Mammary epithelial cell (primary cell): ENCODE measurements at places on chromosomes 2 and 18. TPM values are rescaled to one million over a fixed set of nuclear protein-coding genes. Genes with fewer than 3 reads are reported as not detected.

Gene PDCD1
- total RNA-seq = not detected in 2 replicates

Gene DSC3
- total RNA-seq = 125 and 160 TPM in 2 replicates

Gene ALPI
- not detected for total RNA-seq

Gene M1AP
- total RNA-seq = 0.67 TPM

Gene SERPINB3
- 0.75 and 2.4 TPM in 2 replicates for total RNA-seq

Gene IL1R1
- total RNA-seq = 4.7 and 7.7 TPM in 2 replicates

Gene COL4A3
- total RNA-seq = not detected

Gene CFC1
- not detected in 2 replicates for total RNA-seq

Gene SOX11
- total RNA-seq = 0.32 and 0.82 TPM in 2 replicates

Gene DSG1
- 0.17 TPM for total RNA-seq

Gene GYPC
- total RNA-seq = 0.48 TPM in 1 of 2 replicates, not detected in the other

Gene GATA6
- 3.6 and 5.6 TPM in 2 replicates for total RNA-seq

Gene ZSWIM2
- not detected for total RNA-seq

Gene RTTN
- 59.4 and 86.5 TPM in 2 replicates for total RNA-seq

Gene CACNB4
- total RNA-seq = 0.27 TPM in 1 of 2 replicates, not detected in the other

Gene STARD6
- total RNA-seq = 0.49 TPM in 1 of 2 replicates, not detected in the other

Gene BCL11A
- 4.4 and 12.7 TPM in 2 replicates for total RNA-seq

Gene TSHZ1
- 4.7 TPM for total RNA-seq

Gene EIF2AK2
- total RNA-seq = 30.3 TPM

Gene CNGA3
- not detected for total RNA-seq

Gene DHRS9
- total RNA-seq = not detected

Gene OTOS
- not detected in 2 replicates for total RNA-seq

Gene SLC25A52
- not detected in 2 replicates for total RNA-seq

Gene ANO7
- total RNA-seq = 1.2 and 2.5 TPM in 2 replicates

Gene ZDBF2
- total RNA-seq = 13.3 and 18.7 TPM in 2 replicates

Gene AGXT
- total RNA-seq = not detected

Gene GAREM1
- 6.8 TPM for total RNA-seq

Gene MERTK
- 0.19 and 0.48 TPM in 2 replicates for total RNA-seq

Gene CFAP65
- total RNA-seq = not detected in 2 replicates

Gene RGPD3
- 0.07 TPM in 1 of 2 replicates, not detected in the other for total RNA-seq

Gene POTEJ
- not detected for total RNA-seq

Gene IGFBP5
- total RNA-seq = 0.07 and 0.13 TPM in 2 replicates

Gene POU3F3
- total RNA-seq = not detected

Gene HOXD12
- total RNA-seq = not detected in 2 replicates

Gene TMEM87B
- total RNA-seq = 26.8 and 35.0 TPM in 2 replicates

Gene DPYSL5
- not detected in 2 replicates for total RNA-seq

Gene NDUFV2
- 69.2 TPM for total RNA-seq

Gene GALR1
- not detected for total RNA-seq

Gene HMSD
- total RNA-seq = not detected

Gene CRYBA2
- total RNA-seq = not detected in 2 replicates

Gene SLC5A7
- total RNA-seq = not detected in 2 replicates

Gene HSPD1
- 350 and 539 TPM in 2 replicates for total RNA-seq

Gene CCDC102B
- not detected in 2 replicates for total RNA-seq

Gene CAPN13
- total RNA-seq = not detected in 2 replicates

Gene ARHGEF33
- total RNA-seq = 0.33 TPM

Gene IL37
- total RNA-seq = not detected in 2 replicates

Gene SEPTIN2
- total RNA-seq = 294 TPM

Gene EMX1
- not detected for total RNA-seq
